ENCODE measurements at places on chromosomes 2 and 18. TPM values are rescaled to one million over a fixed set of nuclear protein-coding genes. Genes with fewer than 3 reads are reported as not detected.

The GNAL gene
- total RNA-seq = 18.8 TPM

The QPCT gene
- total RNA-seq = 2,187 TPM

The SLC9A4 gene
- not detected for total RNA-seq

The CCDC138 gene
- total RNA-seq = 5.4 TPM

The IL36A gene
- not detected for total RNA-seq

The VWA3B gene
- not detected for total RNA-seq

The SRD5A2 gene
- not detected for total RNA-seq

The PCARE gene
- not detected for total RNA-seq

The TXNDC2 gene
- not detected for total RNA-seq

The VIL1 gene
- total RNA-seq = 0.11 TPM

The C2orf42 gene
- 24.3 TPM for total RNA-seq

The PCBP1 gene
- 37.9 TPM for total RNA-seq

The ATL2 gene
- total RNA-seq = 130 TPM

The IL1B gene
- not detected for total RNA-seq

The SGO2 gene
- total RNA-seq = 10.7 TPM

The VWC2L gene
- total RNA-seq = not detected

The ATG9A gene
- 45.7 TPM for total RNA-seq

The AQP12A gene
- not detected for total RNA-seq

The SERPINB10 gene
- 1.2 TPM for total RNA-seq

The CAMKMT gene
- 10.7 TPM for total RNA-seq

The UGT1A8 gene
- total RNA-seq = not detected

The COA5 gene
- 46.4 TPM for total RNA-seq

The ALPP gene
- not detected for total RNA-seq

The SERPINB8 gene
- total RNA-seq = 7.5 TPM

The AP1S3 gene
- total RNA-seq = 15.5 TPM

The HS1BP3 gene
- total RNA-seq = 69.1 TPM

The MSH6 gene
- 71.1 TPM for total RNA-seq

The CARF gene
- total RNA-seq = 4.3 TPM

The FEV gene
- not detected for total RNA-seq

The CCDC74B gene
- 2.9 TPM for total RNA-seq

The DSC3 gene
- 0.05 TPM for total RNA-seq

The UCN gene
- total RNA-seq = 6.0 TPM

The REG3A gene
- not detected for total RNA-seq

The MFSD2B gene
- total RNA-seq = not detected

The CFAP210 gene
- not detected for total RNA-seq

The CNDP1 gene
- 0.51 TPM for total RNA-seq

The SEMA4F gene
- total RNA-seq = 15.1 TPM

The NEU2 gene
- not detected for total RNA-seq

The RAB17 gene
- total RNA-seq = 82.8 TPM

The CCL20 gene
- total RNA-seq = 0.96 TPM

The TRIM43B gene
- not detected for total RNA-seq

The UGT1A4 gene
- not detected for total RNA-seq

The SDC1 gene
- total RNA-seq = 26.5 TPM

The CIB4 gene
- total RNA-seq = not detected

The CLEC4F gene
- not detected for total RNA-seq

The ATP8B1 gene
- total RNA-seq = 0.90 TPM

The CABYR gene
- 2.5 TPM for total RNA-seq

The PSMA8 gene
- total RNA-seq = not detected

The IHH gene
- not detected for total RNA-seq

The NT5DC4 gene
- not detected for total RNA-seq

The TFPI gene
- total RNA-seq = 15.3 TPM

The IL18RAP gene
- not detected for total RNA-seq

Measured in SK-MEL-5 (cell line).